ENCODE measurements at places on chromosomes 3 and 15. TPM values are rescaled to one million over a fixed set of nuclear protein-coding genes. Genes with fewer than 3 reads are reported as not detected.

Gene ANKRD34C
- total RNA-seq, result not detected

Gene FYCO1
- total RNA-seq, result 56.8 TPM

Gene NLGN1
- 2.3 TPM for total RNA-seq

Gene RTP1
- not detected for total RNA-seq

Gene SPCS1
- total RNA-seq, result 64.1 TPM

Gene SOX14
- not detected for total RNA-seq

Gene MYH15
- 2.3 TPM for total RNA-seq

Gene GCNT3
- total RNA-seq, result 0.23 TPM

Gene VILL
- 7.2 TPM for total RNA-seq

Gene IFT122
- total RNA-seq, result 26.6 TPM

Gene OR5K2
- not detected for total RNA-seq
